NCI-H1436 (cell line): ENCODE measurements at places on chromosomes 7 and 10.
A peak's percentile ranks its signal among the peaks of the same experiment; 100 is the strongest.

DNA sequence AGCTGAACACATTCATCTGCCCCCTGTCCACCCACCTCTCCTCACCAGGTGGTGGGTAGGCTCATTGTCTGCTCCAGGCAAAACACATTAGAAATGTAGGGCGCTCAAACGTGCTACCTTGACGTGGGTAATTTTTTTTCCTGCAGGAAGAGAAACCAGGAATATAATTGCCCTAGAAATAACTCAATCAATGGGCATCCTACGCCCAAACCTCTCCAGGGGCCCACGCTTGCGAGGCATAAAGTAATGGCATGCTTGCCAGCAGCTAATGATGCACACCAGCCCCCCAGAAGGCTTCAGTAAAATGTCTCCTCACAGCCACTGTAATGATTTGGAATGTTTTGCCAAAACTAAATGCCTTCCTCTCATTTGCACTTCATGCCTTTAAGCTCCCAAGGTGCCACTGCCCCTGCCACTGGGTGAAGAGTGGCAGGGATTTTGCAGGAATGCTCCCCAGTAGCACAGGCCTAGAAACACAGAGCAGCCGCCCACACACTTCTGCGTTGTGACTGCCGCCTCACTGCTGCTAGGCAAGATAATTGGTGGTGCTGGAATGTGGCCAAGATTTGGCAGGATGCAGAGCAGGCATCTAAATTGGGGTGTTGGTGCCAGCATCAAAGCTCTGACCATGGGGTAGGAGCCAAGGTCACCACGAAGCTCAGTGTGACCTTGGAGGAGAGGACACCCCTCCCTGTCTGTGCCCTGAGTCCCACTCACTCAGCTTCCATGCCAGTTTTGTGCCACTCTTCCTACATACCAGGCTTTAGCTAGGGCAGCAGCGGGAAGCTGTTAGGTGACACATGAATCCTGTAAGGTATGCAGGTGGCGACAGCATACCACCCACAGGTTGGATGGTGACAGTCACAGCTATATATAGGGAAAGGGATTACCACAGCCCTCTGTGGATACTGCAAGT lies 48.7 kb upstream of the PPP1R3C start:
- peak; percentile 17 for DNase-seq

GRCh38 chr10:89352802-89353201 lies 25.0 kb downstream of the IFIT3 start:
- no peak for DNase-seq

GRCh38 chr10:30806850-30807249 lies 177.3 kb upstream of the LYZL2 start:
- no peak for DNase-seq

- peak; percentile 79 for DNase-seq
These were observed at the start of gene PSMC2 for GRCh38 chr7:103347507-103348267. PSMC2 (plus strand) TSS chr7:103347643; CDS start chr7:103347712, 69 bp downstream.

DNA sequence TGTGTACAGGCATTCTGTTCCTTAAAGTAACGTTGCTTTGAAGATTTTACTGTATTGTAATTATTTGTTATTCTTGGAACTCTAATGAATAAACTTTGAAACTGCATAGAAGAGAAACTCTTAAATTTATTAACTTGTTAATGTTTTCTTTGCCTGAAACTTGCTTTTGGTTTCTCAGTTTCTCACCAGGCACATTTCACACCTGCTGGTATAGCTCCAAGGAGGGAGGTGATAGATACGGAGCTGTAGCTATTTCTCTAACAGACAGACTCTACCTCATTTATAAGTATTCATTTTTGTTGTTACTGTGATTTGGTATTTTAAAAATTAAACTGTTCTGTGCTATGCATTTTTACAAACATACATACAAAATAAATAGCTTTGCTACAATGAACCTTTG lies 32.7 kb downstream of the R3HCC1L start:
- no peak for DNase-seq

DNA sequence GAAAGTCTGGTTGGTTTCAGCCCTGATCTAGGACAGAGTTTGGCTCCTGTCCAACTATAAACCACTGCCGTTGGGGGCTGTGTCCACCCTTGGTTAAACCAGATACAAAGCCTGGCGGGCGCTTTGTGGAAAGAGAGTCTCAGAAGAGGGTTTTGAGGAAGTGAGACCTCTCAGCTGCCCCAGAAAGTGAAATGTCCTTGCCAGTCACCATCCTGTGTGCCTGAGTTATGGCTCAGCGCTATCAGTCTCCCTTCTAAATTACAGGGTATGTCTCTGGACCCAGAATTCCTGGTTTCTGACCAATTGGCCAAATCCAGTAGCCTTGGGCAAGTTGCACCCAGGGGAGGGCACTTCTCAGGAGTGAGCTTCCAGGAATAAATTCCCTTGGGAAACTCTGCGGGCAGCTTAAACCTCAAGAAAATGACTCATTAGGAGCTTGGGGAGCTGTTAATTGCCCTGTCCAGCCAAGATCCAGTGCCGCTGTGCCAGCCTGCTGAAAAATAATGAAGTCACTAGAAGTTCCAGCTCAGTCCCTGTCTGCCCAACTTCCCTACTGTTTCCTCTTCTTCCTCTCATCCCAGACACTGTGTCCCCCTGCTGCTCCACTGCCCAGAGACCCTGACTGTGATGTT lies 66.7 kb upstream of the PDZD8 start:
- DNase-seq, result no peak

- DNase-seq, result no peak
These were observed 118.8 kb downstream of the HERPUD2 start for GRCh38 chr7:35576031-35576573.

GRCh38 chr7:66771795-66772194 lies 31.3 kb downstream of the RABGEF1 start:
- DNase-seq, result no peak

- no peak for DNase-seq
These were observed 167.2 kb downstream of the SLIT1 start for GRCh38 chr10:97018251-97019212.

DNA sequence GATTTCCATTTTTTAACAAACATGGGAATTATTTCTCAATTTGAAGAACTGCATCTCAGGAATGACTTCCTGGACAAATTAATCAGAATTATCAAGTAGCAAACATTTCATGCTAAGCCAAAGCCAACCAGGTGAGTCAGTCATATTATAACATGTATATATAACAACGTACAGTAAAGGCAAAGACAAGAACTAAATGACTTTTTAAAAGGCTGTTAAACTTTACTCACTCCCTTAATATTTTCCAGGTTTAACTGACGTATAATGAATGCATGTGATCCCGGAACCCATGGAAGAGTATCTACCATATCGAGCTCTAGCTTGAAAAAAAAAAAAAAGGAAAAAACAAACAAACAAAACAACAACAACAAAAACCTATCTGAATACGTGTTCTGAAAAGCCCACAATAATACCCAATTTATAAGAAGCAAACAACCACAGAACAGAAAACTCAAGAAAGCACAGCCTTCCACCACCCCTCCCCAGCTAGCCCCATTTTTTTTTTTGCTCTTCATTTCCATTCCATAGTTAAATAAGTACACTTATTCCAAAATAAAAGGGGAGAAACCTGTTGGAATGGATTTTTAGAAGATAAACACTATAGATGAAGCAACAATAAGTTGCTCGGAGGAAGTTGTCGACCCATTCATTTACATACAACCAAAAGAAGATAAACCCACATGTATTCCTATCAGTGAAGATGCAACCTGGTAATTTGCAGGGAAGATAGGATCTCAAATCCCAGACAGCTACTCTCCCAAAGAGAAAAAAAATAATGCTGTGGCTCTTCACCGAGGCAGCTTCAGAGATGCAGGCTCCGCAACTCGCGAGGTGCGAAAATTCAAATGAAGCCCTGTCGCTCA lies 537 bp downstream of the NAPEPLD start:
- no peak for DNase-seq

DNA sequence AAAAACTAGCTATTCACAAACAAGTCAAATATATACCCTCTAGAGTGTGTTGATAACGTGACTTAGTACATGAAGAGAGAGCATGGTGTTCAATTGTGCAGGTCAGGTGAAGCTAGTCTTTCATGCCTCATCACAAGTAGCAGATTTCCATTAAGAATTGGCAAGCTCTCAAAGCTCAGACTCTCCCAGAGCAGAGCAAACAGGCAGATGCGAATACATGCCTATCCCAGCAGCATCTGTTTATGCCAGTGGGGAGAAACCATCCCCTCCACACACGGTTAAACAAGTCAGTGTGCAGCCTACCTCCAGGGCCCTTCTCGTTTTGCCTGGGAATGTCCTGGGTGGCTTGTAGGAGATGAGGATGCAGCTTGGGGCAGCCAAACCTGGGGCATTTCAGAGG lies 532.5 kb upstream of the C7orf33 start:
- peak; percentile 49 for DNase-seq

DNA sequence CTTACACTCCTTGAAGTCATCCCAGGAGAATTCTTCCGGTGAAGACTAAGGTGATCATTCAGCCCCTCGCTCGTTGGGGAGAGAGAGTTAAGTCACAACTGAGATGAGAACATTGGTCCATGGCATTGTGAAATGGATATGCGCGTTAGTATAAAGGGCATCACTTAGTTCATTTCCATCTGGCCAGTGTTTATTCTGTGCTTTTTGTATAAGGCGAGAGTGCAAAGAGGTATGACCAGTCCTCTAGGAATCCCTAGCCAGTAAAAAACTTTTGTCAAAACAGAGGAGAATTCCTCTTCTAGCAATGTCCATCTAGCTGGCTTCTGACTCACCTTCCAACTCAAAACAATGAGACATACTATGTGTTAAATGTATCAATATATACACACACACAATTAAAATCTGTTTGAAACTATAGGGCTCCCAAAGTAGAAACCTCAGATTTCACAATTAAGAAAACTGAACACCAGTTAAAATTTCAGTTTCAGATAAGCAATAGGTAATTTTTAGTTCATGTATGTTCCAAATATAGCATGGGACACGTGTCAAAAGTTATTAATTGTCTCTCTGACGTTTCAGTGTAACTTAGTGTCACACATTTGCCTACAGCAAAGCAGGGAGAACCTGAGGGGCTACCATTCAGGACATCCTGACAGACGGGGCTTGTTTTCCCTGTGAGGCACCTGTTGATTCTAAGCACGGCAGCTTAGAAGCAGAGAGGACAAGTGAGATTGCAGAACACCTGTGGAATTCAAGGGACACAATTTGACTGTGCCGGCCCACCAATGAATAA lies 158.9 kb downstream of the KLF6 start:
- DNase-seq, result no peak

- no peak for DNase-seq
These were observed 130.3 kb upstream of the WNT16 start for GRCh38 chr7:121198502-121198901.

- no peak for DNase-seq
These were observed 20.4 kb upstream of the CCSER2 start for GRCh38 chr10:84308021-84308420.

GRCh38 chr10:19620811-19621210 lies 195.4 kb upstream of the PLXDC2 start:
- no peak for DNase-seq

GRCh38 chr10:119161680-119162451 lies 3.6 kb downstream of the SFXN4 start:
- DNase-seq, result no peak

DNA sequence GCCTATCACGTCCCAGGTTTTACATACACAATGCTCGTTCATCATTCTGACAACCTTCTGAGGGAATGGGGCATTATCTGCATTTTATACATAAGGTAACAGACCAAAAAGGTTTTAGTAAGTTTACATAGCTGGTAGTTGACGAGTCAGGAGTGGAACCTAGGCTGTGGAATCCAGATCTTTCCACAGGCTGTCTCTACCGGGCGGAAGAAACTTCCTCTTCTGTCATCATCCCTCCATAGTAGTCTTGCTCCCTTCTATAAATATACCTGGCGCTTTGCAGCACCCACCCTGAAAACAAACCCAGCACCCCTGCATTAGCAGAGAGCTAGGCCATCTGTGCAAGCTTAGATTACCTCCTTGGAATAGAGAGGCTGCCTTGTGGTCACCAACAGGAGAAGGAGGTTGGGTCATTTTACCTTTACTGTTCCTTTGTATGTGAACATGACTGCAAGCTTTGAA lies 1.3 kb downstream of the TSPAN13 start:
- DNase-seq, result no peak

- DNase-seq, result no peak
These were observed 202.8 kb downstream of the NEBL start for GRCh38 chr10:20694296-20694695.

DNA sequence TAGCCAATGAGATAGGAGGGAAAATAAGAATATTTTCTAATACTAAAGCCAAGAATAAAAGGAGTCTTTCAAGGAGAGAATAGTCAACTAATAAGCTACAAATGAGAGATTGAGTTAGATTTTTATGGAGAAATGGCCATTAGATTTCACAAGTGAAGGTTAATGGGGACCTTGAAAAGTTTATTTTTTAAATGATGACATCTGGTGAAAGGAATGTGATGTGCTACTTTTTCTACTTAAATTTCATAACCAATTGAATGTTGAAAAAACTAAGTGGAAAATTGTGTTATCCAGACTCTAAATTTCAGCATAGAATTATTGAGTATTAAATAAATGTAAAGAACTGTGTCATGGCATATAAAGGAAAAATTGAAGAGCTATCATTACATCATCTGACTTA lies 125.7 kb downstream of the TSPAN12 start:
- DNase-seq, result no peak

DNA sequence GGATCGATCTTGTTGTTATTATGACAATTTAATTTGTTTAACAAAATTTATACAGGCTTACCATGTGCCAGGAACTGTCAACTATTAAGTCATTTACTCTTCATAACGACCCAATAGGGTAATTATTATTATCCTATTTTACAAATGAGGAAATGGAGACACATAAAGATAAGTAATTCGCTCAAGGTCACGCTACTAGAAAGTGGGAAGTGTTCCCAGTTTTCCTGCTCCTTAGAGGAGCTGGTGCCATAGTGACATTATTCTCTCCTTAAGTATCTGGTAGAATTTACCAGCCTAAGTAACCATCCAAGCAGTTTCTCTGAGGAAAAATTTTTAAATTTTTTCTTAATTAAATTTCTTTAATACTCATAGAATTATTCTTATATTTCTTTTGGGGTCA lies 360.9 kb upstream of the RNF32 start:
- no peak for DNase-seq

DNA sequence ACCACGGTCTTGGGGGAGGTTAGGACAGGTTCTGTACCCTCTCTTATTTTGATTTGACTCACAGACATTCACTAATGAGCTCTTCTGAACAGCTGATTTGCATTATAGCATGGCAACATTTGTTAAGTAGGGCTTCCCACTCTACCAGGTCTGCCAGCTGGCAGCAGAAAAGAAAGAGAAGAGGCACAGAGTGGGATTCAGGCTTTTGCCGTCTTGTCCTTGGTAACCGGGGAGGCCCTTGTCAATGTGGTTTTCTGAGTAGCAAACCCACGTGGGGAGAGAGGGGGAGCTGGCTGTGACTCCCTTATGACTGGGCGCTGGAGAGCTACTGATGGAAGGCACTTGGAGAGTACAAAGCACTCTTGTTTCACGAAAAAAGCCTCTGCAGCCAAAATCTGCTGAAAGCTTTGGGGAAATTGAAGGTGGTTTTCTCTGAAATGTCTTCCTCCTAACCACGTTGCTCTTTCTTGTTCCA lies 355.3 kb upstream of the GALNT17 start:
- no peak for DNase-seq

DNA sequence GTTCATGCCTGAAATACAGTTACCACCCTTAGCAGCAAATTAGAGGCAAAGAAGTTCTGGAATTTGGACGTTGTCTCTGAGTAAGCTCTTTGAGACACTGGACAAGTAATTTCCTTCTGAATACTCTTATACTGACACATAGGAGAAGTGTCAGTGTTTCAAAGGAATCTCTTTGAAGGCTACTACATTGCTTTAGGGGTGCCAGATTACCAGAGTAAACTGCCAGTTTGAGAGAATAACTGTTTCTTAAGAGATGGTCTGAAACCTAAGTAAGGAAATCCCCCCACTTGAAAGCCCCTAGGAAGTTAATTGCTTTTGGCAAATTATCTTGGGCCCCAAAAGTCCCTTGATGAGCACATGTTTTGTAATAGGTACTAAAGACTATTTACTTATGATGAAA lies 3.4 kb downstream of the FAS start:
- no peak for DNase-seq
